ENCODE measurements at places on chromosomes 4 and X. TPM values are rescaled to one million over a fixed set of nuclear protein-coding genes. Genes with fewer than 3 reads are reported as not detected.

DNA sequence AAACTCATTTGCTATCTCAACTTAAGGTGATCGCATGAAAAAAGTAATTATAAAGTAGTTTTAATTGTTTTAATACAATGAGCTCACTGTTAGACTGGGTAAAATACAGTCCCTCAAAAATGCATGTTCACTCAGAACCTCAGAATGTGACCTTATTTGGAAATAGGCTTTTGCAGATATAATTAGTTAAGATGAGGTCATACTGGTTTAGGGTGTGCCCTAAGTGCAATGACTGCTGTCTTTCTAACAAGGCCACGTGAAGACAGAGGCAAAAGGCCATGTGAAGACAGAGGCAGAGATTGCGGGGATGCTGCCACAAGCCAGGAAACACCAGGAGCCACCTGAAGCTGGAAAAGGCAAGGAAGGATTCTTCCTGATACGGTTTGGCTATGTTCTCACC lies 262.1 kb downstream of the NKX6-1 start:
- DNase-seq = no peak
- H3K4me1 ChIP-seq = no peaks in the 10 kb centered on the region
- H3K27ac ChIP-seq = no peak overlapping the region
- H3K36me3 ChIP-seq = no peaks in the 10 kb centered on the region
- H3K4me3 ChIP-seq = no peak overlapping the region

PPP1R2C gene
- total RNA-seq = not detected

C1QTNF7 gene
- total RNA-seq = 8.4 TPM

DNA sequence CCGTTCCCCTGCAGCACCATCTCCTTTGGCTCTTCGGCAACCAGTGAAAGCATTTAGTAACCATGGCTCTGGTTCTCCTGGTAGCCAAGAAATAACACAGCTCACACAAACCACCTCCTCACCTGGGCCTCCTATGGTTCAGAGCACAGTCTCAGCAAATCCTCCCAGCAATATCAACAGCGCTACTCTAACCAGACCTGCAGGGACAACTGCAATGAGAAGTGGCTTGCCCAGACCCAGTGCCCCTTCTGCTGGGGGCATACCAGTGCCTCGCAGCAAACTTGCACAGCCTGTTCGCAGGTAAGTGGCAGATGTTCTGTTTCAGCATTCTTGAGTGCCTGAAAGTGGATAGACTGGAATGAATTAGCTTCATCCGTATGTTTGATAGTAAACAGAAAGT lies 63.0 kb upstream of the SLC10A4 start:
- H3K4me1 ChIP-seq = no peaks in the 10 kb centered on the region
- no peak overlapping the region for H3K4me3 ChIP-seq
- H3K36me3 ChIP-seq = peaks cover 3% of the 10 kb centered on the region
- DNase-seq = no peak
- H3K27ac ChIP-seq = no peak overlapping the region
- no peaks in the 10 kb centered on the region for H3K27me3 ChIP-seq

SHISA3 gene
- 0.99 TPM for total RNA-seq

BEX4 gene
- total RNA-seq = 106 TPM

Measured in spinal cord (tissue), 10 donors.